ENCODE measurements at places on chromosomes 11 and 22.
A peak's percentile ranks its signal among the peaks of the same experiment; 100 is the strongest.

DNA sequence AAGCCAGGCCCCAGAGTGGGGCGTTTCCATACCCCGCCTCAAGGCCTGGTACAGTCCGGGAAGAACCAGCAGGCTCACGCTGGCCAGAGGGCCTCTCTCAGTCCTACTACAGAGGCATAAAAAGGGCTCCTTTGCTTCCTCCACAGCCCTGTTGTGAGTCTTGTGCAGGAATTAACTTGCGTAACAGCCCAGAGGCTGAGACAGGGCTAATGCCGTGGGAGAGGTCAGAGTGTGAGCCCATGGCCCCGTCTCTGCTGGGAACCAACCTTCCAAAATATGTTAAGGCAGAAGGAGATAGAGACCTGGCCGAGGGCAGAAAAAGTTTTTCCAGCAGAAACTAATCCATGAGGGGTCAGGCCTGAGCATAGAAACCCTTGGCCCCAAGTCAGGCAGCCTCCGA lies 19.9 kb upstream of the TMEM184B start:
- no peak for DNase-seq

DNA sequence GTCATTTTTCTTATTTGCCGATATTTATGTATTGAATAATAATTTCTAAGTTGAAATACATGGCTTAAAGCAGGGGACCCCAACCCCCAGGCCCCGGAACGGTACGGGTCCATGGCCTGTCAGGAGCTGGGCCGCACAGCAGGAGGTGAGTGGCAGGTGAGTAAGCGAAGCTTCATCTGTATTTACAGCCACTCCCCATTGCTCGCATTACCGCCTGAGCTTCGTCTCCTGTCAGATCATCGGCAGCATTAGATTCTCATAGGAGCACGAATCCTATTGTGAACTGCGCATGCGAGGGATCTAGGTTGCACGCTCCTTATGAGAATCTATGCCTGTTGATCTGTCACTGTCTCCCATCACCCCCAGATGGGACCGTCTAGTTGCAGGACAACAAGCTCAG lies 4.5 kb downstream of the ZMAT5 start:
- DNase-seq = no peak

DNA sequence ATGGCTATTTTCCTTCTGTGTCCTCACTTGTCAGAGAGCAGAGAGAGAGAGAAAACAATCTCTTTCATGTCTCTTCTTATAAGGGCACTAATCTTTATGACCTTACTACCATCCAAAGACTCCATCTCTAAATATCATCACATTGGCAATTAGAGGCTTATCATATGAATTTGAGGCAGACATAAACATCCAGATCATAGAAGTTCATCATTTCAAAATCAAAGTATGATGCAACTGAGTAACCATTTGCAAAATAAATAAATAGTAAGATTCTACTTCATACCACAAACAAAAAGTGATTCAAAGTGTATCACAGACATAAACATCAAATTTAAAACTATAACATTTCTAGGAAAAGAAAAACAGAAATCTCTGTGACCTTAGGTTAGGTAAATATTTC lies 504.7 kb upstream of the ARHGAP42 start:
- no peak for DNase-seq

- no peak for DNase-seq
These were observed 18.7 kb upstream of the ARHGAP32 start for GRCh38 chr11:129210831-129211181.

GRCh38 chr11:103532133-103532788 lies 423.0 kb downstream of the DYNC2H1 start:
- DNase-seq = peak; percentile 79

GRCh38 chr11:34305193-34305592 lies 52.6 kb downstream of the ABTB2 start:
- DNase-seq = peak; percentile 37

- peak; percentile 91 for DNase-seq
These were observed 2.6 kb upstream of the VWCE start for GRCh38 chr11:61297746-61298145.

- no peak for DNase-seq
These were observed 1.5 kb downstream of the SLC2A11 start for GRCh38 chr22:23859201-23859600.

DNA sequence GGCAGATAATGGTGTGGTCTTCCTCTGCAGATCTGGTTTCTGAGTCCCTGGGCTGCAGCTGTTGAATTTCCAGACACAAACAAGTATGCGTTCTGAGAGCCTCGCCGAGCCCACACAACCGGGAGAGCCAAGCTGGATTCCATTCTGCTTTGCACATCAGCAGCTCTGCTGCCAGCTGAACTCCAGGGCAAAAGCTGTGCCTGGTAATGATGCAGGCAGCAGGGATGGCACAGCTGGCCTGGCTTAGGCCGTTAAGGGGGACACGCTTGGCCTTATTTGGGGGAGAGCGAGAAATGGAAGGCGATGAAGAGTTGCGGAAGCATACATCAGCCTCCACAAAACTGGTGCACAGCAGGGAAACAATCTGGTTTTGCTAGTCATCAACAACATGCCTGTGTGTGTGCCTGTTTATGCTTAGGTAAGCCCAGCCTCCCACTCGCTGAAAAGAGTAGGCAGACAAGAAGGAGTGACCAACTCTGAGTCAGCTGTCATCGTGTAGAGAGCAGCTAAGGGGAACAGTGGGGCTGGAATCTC lies 25.1 kb downstream of the ADAMTS8 start:
- DNase-seq = peak; percentile 80

DNA sequence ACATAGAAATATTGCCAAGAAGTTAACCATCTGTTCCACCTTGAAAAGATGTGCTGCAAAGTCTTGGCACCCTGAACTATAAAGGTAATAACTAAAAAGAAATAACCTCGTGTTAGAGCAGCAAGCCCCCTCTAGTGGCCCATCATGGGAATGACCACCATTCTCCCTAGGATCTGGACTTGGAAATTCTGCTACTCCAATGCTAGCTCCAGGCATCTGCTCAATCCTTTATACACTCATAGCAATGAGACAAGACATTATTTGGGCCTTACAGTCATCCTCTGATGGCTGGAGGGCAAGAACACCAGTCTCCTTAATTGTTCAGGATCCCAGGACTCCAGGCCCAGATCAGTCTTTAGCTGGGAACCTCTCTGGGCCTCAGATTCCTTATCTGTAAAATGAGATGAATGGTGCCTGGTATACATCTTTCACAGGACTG lies 76.0 kb downstream of the CWC15 start:
- peak; percentile 55 for DNase-seq

GRCh38 chr11:8717544-8717875 lies 34.9 kb downstream of the RPL27A start:
- DNase-seq = no peak
